Stimulated activated CD8-positive, alpha-beta memory T cell treated with anti-CD3 and anti-CD28 coated beads, Interleukin-4, amount 100 ng/mL, for 4 hours (primary cell): ENCODE measurements at places on chromosomes 13 and 19.

DNA sequence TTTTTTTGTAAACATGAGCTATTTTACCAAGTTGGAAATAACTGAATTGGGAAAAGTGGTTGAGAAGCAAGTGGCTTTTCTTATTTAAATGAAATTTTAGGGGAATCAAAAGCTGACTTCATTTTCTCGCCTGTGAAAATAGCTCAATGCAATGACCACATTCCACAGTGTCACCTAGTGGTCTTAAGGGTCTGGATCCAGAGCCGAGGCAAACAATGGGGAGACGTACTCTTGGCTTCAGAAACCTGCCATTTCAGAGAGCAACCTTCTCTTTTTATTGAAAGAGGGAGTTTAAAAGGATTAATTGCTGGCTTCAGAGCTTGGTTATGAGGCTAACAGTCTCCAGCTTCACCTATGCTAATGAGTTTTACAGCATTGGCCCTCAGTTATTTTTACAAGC, 39.7 kb upstream of the RXFP2 start:
- no peak for DNase-seq

DNA sequence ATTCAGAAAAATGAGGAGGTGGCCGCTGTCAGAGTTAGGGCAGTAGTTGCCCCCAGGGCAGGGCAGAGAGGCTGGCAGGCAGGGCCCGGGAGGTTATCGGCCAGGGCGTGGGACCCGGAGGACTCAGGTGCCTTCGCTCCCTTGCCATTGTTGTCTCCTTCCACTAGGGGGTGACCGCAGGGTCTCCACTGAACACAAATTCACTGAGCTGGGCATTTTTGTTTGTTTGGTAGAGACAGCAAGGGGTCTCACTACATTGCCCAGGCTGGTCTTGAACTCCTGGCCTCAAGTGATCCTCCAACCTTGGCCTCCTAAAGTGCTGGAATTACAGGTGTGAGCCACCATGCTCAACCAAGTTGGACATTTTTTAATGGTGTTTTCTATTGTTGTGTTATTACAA, 25.1 kb downstream of the CARS2 start:
- DNase-seq = no peak

- DNase-seq = no peak
Observed at GRCh38 chr19:35751839-35752745, 3.7 kb downstream of the LIN37 start.

DNA sequence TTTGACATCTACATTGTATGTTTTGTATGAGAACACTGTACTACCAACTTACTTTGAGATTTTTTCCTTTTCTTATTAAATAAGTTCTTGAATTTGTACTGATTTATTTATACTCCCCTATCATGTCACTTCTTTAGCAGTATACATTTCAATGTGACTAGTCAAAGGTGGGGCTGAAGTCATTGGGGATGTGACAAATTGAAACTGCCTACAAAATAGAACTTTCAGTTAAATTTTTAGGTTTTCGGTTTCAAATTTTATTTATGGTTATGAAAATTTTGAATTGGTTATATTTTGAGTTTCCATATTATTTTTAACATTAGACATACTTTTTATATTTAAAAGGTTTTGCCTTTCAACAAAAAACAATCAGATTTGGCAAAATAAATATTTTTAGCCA, 221.6 kb downstream of the NBEA start:
- DNase-seq = no peak

DNA sequence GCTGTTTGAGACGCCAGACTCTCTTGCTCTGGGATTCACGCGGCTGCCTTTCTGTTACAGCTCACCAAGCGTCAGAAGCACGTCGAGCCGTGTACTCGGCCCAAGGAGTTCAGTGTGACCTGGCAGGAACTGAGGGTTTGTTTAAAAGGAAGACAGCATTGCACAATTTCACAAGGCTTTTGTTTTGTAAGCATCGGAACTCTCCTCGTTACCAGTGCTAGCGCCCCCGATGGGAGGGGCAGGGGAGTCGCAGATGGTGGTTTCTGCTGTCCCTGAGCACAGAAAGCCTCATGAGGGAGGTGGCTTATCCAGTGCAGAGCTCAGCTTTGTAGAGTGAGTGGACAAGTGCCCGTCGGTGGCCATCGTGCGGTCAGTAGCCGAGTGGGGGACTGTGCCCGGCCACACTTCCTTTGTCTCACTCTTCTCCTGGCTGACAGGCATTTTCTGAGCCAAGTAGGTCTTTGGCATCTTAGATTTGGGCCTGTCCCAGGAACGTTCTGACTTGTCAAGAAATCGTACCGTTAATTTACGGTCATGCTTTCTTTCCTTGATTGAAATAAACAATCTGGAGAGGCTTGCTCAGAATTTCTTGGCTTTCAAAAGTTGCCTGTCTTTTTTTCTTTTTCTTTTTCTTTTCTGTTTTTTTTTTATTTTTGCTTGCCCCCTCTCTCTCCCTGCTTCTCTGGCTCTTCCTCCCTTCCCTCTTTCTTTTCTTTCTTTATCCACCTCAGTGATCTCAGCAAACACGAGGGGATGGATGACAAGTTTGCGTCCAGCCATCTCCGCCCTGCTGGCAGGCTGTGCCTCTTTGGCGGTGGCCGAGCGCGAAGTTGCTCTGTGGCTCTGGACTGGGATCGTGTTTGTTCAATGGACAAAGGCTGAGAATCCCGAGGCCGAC, 7.7 kb downstream of the KDM4B start:
- no peak for DNase-seq

DNA sequence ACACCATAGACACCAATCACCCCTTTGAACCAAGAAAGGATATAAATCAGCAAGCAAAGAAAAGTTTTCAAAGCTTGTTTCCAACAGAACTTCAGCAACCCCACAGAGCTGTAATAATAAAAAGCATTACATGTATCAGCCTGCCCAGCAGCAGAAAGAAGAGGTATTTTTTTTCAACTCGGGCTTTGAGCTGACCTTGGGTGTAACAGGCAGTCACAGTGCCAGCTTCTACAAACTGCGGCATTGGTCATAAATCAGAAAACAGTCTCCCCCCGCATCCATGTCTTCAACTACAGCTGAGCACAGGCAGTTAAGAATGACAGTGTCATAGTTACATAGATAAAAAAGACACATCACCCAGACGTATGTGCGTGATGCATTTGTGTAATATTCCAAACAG, 671.0 kb upstream of the SLITRK1 start:
- no peak for DNase-seq

DNA sequence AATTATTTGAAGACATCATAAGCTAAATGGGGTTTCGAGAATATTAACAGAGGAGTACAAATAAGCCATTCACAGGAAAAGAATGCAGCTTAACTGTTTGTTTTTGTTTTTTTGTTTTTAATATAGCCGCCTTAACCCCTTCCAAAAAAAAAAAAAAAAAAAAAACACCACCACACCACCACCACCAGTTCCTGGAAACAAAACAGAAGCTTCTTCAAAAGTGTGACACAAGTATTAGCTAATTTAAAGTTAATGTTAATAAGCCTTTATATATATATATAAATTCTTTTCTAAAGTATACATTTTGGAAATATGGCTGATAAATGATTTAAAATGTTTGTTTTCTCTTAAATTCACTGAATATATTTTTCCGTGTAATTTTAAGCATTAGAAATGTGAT, 1.4 kb downstream of the RAP2A start:
- no peak for DNase-seq

GRCh38 chr13:20128459-20128931, 32.4 kb downstream of the GJA3 start:
- DNase-seq = no peak

DNA sequence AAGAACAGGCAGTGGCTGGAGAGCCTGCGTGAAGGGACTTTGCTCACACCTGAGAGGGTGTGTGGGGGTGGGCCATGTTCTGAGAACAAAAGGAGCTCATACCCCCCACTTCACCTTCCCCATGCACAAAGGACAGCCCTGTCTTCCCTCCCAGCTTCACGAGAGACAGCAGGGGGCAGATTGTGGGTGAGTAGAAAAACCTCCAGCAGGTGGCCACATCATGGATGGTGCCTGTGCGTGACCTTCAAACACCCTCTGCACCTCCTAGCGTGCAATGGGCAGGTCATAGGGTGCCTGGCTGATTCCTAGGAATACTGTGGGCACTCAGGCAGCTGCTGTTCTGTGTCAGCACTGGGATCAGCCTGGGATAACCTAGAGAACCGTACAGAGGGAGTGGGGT, 36.3 kb upstream of the PSG9 start:
- DNase-seq = no peak

DNA sequence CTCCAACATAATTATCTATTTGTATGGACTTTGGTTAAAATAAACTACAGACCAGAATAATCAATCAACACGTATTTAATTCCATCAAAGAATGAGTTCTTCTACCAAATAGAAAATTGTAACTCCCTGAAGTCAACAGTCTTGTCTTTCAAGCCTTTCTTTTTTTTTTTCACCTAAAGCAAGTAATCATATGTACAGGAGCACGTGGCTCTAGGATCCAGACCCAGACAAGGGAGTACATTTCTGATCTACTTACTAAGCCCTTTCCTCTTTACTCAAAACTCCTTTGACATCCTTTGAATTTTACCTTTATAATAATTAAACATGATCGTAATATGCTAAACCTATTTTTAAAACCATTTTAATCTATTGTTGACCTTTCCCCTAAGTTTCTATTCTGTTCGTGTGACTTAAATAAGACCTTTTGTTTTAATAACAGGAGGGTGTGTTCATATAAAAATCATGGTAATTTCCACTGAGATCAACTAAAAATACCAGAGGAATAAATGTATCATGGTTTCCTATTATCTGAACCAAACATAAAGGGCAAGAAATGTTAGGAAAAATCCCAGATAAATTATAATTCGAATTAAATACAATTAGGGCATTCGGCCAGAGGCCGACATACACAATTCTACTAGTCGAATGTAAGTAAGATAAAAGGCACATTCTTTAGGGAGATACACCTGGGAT, 1.7 kb downstream of the SLC7A1 start:
- no peak for DNase-seq

DNA sequence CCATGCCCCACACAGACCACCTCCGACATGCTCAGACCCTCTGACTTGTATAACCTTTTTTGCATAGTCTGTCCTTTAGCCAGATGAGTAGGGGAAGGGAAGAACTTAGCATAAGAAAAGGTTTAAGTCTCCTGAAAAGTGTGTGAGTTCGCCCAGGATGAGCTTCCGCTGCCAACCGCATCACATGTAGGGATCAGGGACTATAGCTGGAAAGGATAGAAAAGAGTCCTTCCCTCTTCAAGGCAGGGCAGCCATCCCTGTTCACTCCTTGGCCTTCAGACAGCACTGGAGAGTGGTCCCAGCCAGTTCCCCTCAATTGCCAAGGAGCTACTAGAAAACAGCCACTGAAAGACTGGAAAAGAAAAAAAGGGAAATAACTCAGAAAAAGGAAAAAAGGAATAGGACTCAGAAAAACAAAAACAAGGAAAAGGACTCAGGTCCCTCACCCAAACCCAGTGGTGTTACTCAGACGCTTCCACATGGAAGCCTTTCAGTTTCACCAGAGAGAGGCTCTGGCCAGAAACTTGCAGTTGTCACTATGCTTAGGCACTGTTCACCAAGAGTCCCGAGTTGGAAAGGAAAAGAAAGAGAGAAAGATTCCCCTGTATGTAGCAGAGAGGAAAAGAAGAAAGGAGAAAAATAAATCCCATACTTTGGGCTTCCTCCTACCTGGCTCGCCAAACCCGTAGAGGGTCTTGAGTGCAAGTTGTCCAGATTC, 5.6 kb upstream of the TM9SF2 start:
- DNase-seq = no peak

DNA sequence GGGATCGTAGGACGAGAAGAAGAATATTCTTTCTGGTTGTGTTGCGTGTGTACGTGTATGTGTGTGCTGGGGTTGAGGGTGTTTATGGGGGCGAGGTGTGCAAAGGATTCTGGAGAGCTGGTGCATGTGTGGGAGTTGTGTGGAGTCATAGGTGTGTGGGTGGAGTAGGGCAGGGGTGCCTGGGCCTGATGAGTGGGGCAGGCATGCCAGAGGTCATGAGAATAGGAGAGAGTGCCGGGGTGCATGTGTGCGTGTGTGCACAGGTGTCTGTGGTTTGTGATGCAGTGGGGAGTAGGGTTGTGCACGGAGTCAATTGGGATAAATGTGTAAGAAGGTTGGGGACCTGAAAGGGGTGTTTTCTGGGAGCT, 649 bp downstream of the TMEM91 start:
- DNase-seq = no peak

GRCh38 chr13:99371956-99372355, 64.8 kb upstream of the GPR183 start:
- DNase-seq = no peak

- no peak for DNase-seq
Observed at GRCh38 chr19:28727480-28728159, 485.3 kb downstream of the UQCRFS1 start.
